ENCODE measurements at places on chromosomes 5 and 9.
A peak's percentile ranks its signal among the peaks of the same experiment; 100 is the strongest.

DNA sequence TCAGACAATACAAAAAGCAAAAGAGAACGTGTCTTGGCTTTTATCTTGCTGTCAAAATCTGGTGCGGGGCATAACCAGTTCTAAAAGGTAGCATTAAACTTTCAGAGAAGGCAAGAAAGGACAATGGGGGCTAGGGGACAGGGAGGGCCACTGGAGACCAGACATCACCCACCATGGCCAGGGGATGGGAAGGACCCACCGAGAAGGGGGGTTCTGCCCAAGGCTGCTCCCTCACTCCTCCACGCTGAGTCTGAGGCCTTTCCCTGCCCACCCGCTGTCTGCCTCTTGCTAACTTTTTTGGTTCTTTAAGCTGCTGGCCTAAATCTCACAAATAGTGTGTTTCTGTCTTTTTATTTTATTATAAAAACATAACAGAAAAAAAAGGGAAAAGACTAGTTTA, 33.6 kb downstream of the ATPSCKMT start:
- no peak for DNase-seq

DNA sequence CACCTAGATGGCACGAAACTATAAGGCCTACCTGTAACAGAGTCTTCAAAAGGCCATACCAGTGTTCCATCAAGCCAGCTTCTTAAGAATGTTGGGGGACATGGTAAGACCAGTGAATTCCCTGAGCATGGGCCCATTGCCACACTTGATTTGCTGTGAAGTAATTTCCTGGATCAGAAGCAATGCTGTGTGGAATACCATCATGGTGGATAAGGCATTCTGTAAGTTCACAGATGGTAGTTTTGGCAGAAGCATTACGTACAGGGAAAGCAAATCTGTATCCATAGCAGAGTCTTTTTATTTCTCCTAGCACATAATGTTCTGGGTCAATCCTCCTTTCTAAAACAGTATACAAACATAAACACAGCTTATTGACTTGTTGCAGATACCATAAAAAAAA, 89.1 kb upstream of the MAST4 start:
- no peak for DNase-seq

GRCh38 chr5:142671801-142672200, 14.1 kb downstream of the FGF1 start:
- DNase-seq = no peak

- no peak for DNase-seq
These were observed 4.5 kb downstream of the MYMK start for GRCh38 chr9:133520121-133520835.

DNA sequence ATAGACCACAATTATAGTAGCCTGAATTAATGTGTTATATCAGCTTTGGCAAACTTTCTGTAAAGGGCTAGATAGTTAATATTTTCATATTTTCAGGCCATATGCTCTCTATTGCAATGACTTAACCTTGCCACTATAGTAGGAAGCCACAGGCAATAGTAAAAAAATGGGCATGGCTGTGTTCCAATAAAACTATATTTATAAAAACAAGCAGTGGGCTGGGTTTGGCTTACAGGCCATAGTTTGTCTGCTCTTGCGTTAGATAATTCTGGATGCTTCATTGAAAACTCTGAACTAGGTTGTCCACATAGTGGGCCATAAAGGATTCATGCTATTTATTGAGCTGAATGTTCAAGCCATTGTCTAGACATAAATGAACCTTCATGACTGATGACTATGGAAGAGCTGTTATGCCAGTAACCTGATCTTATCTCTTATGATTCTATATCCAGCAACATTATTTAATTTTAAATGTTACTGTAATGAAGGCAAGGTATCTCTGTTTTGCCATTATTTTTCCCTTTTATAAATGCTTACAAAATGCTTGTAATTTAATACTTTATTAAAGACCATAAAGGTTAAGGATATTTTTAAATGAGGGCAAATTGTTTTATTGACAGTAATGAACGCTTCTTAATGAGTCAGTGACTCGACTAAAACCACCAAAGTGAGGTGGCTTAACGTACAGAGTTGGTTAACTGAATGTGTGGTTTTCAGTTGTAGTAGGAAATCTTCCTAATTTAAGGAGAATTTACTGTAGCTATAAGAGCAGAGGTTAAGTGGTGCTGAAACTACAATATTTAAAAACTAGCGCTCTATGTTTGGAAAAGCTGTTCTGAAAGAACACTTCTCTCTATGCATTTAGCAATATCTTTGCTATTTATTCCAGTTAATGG, 560.6 kb downstream of the PRR16 start:
- no peak for DNase-seq

DNA sequence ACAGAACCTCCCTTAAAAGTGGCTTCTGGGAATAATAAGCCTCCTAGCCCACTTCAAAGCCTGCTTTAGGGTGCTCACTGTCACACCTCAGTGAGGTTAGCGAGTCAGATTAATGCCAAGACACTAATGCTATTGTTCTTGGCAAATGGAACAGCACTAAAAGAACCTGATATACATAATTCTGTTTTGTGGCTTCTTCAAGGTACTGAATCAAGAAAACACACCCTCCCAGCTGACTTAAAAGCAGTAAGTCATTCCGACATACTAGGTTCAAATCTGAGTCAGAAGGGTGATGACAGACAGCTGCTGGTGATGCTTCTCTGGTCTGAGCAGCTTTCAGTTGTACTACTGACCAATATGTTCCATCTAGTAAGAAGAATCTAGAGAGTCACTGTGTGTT, 121.6 kb downstream of the OXCT1 start:
- DNase-seq = no peak

DNA sequence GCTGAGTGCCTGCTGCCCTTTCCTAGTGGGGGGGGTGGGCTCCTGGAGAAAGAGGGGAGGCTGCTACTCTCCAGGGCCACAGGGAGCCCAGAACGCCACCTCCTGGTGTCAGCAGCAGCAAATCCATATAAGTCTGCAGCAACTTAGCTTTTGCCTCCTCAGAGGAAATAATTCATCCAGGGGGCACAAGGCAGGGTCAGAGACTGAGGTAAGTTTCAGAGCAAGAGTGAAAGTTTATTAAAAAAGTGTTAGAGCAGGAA, 4.0 kb upstream of the CLPTM1L start:
- DNase-seq = no peak

DNA sequence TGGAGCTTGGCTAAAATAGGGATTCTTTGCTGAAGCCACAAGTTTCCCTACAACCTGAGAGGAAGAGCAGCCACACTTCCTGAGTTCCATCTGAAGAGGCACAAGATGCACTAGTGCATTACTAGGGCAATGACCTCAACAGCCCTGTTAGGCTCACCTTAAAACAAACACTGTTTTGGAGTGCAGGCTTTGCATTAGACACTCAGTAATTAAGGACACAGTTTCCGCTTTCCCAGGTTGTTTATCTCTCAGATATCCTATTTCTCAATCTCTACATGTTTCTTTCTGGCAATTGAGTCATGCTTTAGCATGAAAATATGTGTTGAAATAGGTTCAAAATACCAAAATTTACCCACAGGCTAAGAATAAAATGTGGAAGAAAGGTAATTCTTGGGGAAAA, 34.2 kb downstream of the EMB start:
- no peak for DNase-seq

- DNase-seq = no peak
These were observed 163.3 kb downstream of the MACROH2A1 start for GRCh38 chr5:135235551-135236227.

DNA sequence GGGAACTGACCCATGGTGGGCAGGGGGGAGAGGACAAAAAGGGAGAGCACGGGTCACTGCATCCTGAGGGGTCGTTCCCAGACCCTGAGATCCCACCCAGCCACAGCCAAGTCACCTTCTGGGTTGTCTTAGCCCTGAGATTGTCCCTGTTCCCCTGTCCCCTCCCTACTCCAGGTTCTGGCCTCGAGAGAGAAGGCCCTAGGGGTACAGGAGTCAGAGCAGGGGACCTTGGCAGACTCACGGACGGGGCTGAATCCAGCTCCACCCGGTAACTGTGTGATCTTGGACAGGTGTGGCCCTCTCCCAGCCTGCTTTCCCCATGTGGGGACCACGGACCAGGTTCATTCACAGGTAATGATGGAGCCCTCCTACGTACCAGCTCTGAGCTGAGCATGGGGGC, 11.2 kb upstream of the CERCAM start:
- DNase-seq = no peak

DNA sequence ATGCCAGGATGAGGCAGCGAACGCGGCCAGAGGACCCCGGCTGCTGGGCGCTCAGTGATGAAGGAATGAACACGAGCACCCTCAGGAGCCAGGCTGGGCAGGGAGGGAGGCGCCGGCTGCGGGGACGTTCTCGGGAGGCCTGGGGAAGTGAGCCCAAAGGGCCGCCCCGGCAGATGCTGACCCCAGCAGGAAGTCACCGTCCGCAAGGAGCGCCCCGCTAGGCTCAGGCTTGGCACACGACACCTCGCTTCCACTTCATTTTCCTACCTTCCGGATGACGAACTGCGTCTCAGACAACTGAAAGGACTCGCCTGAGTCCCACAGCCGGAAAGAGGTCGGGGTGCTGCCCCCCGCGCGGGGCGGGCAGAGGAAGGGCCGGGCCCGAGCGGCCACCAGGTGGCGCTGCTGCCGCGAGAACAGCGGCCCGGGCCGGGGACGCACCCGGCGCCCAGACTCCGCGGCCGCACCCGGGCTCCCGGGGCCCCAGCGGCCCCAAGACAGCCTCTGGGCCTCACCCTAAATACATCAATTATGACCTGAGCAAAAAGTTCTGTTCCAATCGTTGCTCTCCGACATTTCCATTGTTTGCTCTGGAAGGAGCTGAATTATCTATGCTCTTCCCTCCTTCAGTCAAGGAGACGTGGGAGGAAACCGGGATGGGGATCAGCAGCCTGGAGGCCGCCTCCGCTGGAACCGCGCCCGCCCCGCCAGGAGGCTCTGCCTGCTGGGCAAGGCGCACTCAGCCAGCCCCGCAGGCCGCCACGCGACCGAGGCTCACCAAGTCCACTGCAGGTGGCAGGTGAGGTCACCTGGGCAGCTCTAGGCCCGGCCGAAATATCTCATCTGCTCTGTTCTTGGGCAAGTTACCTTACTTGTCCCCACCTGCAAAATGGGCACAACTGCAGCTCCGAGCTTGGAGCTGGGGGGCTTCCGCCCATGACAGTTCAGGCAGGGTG, 107.0 kb downstream of the ZNF354C start:
- DNase-seq = peak; percentile 57

- no peak for DNase-seq
These were observed 57.7 kb downstream of the MAT2B start for GRCh38 chr5:163563112-163563511.

DNA sequence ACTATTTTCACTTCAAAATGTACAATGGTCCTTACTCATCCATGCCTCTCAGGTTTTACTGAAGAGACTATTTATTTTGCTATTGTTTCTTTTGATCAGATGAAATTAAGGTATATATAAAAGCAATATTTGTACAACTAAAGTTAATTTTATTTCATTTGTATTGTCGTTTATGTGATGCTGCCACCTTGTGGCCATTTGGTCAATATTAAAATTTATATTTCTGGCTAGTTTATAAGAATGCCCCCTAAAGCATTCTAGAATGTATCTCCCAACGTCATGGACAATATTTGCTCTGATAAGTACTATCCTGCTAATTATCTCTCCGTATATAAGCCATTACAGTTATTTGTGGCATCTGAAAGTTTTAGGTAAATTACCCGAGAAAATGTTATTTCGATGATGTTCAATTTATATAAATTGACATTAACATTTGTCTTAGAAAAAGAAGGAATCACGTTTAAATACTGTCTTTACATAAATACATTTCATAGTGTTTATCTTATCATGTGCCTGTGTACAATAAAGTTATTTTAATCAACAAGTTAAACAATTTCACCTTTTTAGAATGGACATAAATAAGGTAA, 680.0 kb downstream of the TAF11L14 start:
- no peak for DNase-seq

- no peak for DNase-seq
These were observed 44.7 kb upstream of the TMEM215 start for GRCh38 chr9:32738501-32739172.

GRCh38 chr5:111973961-111974360, 217.0 kb upstream of the NREP start:
- DNase-seq = no peak

- DNase-seq = no peak
These were observed 194.4 kb downstream of the IZUMO3 start for GRCh38 chr9:24351258-24351657.

- DNase-seq = no peak
These were observed 5.4 kb downstream of the NACC2 start for GRCh38 chr9:136089697-136090045.

- DNase-seq = no peak
These were observed 122.5 kb downstream of the CETN3 start for GRCh38 chr5:90287036-90287435.

- no peak for DNase-seq
These were observed 172.6 kb downstream of the RAPGEF6 start for GRCh38 chr5:131462454-131462853.

DNA sequence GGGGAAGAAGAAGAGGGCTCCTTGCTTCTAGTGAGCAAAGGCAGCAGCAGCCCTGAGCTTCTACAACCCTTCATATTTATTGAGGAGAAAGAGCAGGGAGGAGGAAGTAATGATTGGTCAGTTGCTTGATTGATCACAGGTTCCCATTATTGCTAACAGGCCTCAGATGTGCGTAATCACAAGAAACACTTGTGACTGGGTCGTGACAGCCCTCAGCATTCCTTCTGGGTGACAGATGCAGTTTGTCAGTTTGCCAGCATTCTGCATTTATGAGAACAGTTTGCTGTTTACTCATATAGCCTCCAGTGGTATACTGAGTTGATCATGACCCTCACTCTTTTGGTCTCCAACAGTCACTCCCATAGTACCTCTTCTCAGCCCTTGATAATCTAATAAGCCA, 111.5 kb upstream of the TNC start:
- no peak for DNase-seq

- no peak for DNase-seq
These were observed 148.2 kb upstream of the RAI14 start for GRCh38 chr5:34507933-34508332.

DNA sequence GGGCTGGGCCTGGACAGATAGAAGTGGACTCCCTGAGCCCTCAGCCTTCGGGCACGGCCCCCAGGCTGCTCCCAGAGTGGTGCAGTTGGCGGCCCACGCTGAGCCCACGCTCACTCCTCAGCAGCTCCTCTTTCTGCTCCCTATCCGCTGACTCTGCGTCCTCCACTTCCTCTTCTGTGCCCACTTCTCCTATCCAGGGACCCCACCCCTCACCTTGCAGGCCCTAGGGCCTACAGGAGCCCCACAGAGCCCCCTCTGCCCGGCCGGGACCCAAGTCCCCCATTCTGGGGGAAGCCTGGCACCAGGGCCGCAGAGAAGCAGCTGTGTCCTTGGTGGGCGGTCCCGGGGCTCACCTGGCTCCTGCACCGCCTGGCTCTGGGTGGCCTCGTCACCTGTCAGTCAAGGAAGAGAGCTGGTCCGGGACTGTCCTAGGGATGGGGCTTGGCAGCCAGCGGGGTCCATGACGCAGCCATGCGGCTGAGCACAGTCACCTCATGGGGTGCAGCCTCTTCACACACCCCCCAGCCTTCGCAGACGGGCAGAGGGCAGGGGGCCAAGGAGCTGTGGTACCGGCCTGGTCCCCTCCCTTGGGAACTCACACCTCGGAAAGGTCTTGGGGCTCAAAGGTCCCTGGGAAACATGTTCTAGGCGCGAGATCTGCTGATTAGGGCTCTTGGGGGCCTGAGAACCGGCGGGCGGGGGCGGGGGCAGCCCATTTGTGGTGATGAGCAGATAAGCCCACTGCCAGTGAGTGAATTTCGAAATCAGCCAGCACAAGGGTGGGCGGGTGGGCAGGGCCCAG, 5.4 kb upstream of the NRARP start:
- no peak for DNase-seq

- DNase-seq = no peak
These were observed 174.5 kb upstream of the ADAMTSL1 start for GRCh38 chr9:18299449-18299848.

All from activated CD8-positive, alpha-beta memory T cell treated with anti-CD3 and anti-CD28 coated beads for 1 hour (primary cell).